Nephron progenitor cell (in vitro differentiated cells): ENCODE measurements at places on chromosomes 12 and 14.
A peak's percentile ranks its signal among the peaks of the same experiment; 100 is the strongest.

DNA sequence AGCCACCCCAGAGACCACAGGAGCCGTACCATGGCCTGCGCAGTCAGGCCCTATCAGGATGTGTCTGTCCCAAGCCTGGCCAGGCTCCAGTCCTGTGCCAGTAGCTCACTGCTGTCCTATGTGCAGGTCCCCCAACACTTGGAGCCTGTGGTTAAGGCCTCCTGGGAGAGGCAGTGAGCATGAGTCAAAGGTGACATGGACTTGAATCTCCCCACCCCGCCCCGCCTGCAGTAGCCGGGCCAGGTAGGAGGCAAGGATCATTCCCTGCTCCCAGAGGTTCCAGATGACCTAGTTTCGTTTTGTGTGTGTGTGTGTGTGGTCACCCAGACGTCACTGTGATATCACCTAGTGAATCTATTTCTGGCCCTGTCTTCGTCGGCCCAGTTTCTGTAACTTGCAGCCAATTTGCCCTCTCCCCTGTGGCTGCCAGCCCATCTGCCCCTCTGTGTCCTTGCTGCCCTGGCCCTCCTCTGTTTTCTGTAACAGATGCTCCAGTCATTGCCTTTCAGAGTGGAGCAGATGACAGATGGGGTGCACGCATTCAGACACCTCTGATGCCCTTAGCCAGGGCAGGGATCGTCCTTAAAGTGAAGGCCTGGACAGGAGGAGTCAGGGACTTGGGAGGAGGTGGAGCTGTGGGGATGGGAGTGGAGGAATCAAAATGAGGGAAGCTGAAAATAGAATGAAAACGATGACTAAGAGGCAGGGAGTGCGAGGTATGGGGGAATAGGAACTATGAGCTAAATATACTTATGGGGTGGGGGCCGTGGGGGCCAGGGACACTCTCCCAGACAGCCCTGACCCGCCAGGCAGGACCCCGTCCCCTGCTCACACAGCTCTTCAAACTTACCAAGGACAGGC is 37.4 kb downstream of the SLC6A12 start:
- no peak for DNase-seq
- H3K27me3 ChIP-seq: peaks cover 31% of the 10 kb centered on the region
- H3K36me3 ChIP-seq: no peaks in the 10 kb centered on the region
- H3K4me3 ChIP-seq: no peak overlapping the region
- H3K27ac ChIP-seq: peak overlapping the region; percentile 96
- peaks cover 80% of the 10 kb centered on the region for H3K4me1 ChIP-seq

DNA sequence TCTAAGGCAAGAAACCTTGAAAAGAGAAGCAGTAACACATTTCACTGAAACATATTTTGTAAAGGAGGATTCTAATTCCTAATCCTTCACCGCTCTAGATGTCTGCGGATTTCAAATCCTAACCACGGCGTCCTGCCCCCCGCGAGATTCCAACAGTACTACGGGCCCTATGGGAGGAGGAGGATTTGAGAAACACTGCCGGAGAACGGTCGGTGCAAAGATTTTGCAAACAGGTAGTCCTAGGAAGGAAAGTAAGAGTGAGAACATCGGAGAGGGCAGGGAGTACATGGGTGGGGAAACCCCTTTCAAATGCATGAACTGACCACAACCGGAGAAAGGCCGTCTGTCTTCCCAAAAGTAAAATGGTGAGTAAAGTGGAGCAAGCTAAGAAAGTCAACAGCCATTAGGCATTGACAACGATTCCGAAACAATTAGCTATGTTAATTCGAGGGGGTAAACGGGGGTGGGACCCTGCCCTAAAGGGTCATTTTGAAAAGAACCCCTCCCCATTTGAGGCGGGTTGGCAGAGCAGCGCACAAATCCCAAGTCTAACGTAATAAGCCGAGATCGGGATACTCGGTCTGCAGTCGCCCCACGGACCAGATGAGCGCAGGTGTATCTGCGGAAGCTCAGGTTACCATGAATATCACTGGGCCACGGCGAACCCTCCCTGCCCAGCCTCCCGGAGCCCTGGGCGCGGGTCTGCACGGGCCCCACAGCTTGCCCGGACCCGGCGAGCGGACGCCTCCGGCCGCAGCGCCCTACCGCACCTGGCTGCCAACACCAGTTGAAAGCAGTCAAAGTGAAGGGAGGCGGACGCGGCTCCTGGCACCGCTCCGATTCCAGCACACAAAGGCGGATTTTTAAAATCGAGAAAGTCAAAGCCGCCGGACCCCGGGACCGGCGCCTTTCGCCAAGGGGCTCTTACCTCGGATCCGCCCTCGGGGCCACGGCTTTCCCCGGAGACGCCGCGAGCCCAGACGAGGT is 662 bp downstream of the EPS8 start:
- peaks cover 40% of the 10 kb centered on the region for H3K27me3 ChIP-seq
- peaks cover 9% of the 10 kb centered on the region for H3K36me3 ChIP-seq
- H3K4me1 ChIP-seq: peaks cover 17% of the 10 kb centered on the region
- no peak overlapping the region for H3K27ac ChIP-seq
- H3K4me3 ChIP-seq: peak overlapping the region; percentile 87

DNA sequence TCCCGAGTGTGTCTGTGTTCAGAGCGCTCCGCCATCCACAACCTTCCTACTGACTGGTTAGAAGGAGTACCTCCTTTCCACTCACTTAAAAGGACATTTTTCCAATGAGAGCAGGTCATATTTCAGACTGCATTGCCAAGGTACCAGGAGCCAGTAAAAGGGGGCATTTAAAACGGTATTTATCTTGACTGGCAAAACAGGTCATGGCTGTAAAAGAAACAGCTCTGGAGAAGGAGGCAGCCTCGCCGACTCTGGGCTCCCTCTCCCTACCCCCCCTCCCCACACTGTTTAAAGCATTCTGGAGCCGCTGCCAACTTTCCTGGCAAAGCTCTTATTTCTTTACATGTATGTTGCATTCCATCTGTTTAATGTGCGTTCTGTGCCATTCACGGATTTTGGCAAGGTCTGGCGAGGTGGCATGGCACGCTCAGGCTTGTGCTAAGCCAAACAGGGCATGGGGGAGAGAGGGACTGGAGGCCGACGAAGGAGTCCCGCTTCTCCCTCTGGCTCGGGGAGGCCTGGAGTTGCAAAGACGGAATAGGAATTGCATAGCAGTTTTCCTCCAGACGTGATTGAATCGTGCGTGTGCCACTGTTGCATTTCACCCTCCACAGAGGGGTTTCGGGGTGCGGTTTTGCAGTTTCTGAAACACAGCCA is 41.2 kb upstream of the MED13L start:
- no peak overlapping the region for H3K4me3 ChIP-seq
- H3K27ac ChIP-seq: peak overlapping the region; percentile 80
- no peak for DNase-seq
- peaks cover 6% of the 10 kb centered on the region for H3K27me3 ChIP-seq
- H3K4me1 ChIP-seq: peaks cover 33% of the 10 kb centered on the region

GRCh38 chr14:52961060-52961639 is 10.3 kb upstream of the FERMT2 start:
- H3K36me3 ChIP-seq: peaks cover 4% of the 10 kb centered on the region
- no peak overlapping the region for H3K4me3 ChIP-seq
- no peaks in the 10 kb centered on the region for H3K27me3 ChIP-seq
- H3K4me1 ChIP-seq: peaks cover 21% of the 10 kb centered on the region

DNA sequence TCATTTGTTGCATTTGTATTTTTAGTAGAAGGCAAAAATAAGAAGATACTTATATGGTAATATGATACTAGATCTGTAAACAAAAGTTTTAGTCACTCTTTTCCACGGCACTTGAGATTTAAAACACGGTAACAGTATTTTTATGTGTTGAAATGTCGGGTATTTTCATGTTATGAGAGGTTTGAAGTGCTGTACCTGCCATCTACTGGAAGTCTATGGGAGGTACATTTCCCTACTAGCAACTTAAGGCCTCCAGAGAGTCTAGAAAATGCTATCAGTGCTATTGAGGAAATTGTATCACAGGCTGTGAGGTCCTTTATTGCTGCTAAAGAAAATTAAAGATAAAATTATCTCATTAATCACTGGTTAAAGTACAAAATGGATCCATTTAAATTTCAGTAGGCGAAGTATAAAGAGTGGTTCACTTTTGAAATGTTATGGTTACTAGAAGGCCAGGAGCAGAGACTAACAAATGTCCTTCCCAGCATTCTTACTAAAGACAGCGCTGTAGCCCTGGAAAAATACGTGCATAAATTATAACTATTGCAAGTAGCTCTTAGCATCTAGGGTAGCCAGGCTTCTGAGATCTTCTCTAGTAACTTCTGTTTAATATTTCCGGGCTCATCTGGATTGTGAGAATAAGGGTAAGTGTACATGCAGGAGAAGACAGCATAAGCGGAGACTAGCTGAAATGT is 77.6 kb upstream of the PRKD1 start:
- no peak for DNase-seq
- no peak overlapping the region for H3K4me3 ChIP-seq
- peaks cover 2% of the 10 kb centered on the region for H3K27me3 ChIP-seq
- no peak overlapping the region for H3K27ac ChIP-seq
- no peaks in the 10 kb centered on the region for H3K36me3 ChIP-seq

GRCh38 chr12:76449016-76449415 is 100.8 kb upstream of the BBS10 start:
- no peaks in the 10 kb centered on the region for H3K4me1 ChIP-seq
- no peak for DNase-seq
- H3K27ac ChIP-seq: no peak overlapping the region
- no peak overlapping the region for H3K4me3 ChIP-seq
- H3K27me3 ChIP-seq: no peaks in the 10 kb centered on the region

DNA sequence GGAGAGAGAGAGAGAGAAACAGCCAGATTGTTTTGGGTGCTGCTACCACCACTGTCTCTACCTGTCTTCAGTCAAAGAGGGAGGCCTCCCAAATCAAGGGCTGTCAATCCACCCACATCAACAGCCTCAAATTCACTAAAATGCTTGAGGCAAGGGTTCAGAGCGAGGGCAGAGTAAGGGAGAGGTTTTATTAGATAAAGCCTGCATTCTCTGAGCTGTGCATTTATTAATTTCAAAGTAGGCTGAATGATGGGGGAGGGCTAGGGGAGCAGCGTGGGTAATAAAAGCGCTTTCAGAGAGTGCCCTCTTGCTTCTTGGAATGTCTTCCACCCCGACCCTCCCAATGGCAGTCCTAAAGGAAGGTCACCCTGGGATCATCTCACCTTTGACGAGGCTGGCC is 636.5 kb upstream of the TBX3 start:
- peak overlapping the region; percentile 37 for H3K27ac ChIP-seq
- H3K27me3 ChIP-seq: peaks cover 13% of the 10 kb centered on the region
- H3K36me3 ChIP-seq: peaks cover 4% of the 10 kb centered on the region
- no peak for DNase-seq
- H3K4me1 ChIP-seq: peaks cover 28% of the 10 kb centered on the region

- H3K4me1 ChIP-seq: peaks cover 45% of the 10 kb centered on the region
- no peaks in the 10 kb centered on the region for H3K36me3 ChIP-seq
- peak overlapping the region; percentile 84 for H3K27ac ChIP-seq
- H3K27me3 ChIP-seq: peaks cover 6% of the 10 kb centered on the region
- no peak for DNase-seq
- peak overlapping the region; percentile 21 for H3K4me3 ChIP-seq
Measured at GRCh38 chr12:62860020-62860419, 74.9 kb downstream of the PPM1H start.

DNA sequence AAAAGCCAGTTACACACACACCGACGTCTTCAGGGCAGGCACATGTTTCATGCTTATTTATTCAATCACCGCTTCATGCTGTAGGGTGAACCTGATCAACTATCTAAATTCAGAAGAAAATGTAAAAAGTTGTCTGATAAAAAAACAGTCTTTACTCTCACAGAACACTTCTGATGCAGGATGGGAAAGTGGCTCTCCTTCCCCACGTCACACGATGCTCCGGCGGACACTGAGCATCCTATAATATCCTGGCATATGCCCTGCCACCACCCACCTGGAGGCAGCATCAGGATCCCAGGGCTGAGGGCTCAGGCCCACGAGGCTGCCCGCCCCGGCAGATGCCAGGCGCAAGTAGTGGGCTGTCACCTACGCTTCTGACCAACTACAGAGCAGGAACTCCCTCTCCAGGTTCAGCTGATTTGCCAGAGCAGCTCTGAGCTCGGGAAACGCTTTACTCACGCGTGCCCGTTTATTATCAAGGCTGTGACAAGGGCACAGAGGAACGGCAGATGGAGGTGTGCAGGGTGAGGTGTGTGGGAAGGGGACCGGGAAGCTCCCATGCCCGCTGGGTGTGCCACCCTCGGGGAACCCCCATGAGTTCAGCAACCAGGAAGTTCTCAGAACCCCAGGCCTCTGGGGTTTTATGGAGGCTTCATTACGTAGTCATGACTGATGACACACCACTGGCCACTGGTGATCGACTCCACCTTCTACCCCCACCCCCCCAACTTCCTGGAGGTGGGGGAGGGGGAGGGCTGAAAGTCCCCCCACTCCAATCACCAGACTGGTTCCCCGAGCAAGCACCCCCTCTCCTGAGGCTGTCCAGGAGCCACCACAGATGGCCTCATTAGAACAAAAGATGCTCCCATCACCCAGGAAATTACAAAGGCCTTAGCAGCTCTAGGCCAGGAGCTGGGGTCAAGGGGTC is 32.1 kb downstream of the SLC15A4 start:
- peaks cover 33% of the 10 kb centered on the region for H3K4me1 ChIP-seq
- H3K36me3 ChIP-seq: peaks cover 53% of the 10 kb centered on the region
- no peak overlapping the region for H3K27ac ChIP-seq
- no peak overlapping the region for H3K4me3 ChIP-seq

DNA sequence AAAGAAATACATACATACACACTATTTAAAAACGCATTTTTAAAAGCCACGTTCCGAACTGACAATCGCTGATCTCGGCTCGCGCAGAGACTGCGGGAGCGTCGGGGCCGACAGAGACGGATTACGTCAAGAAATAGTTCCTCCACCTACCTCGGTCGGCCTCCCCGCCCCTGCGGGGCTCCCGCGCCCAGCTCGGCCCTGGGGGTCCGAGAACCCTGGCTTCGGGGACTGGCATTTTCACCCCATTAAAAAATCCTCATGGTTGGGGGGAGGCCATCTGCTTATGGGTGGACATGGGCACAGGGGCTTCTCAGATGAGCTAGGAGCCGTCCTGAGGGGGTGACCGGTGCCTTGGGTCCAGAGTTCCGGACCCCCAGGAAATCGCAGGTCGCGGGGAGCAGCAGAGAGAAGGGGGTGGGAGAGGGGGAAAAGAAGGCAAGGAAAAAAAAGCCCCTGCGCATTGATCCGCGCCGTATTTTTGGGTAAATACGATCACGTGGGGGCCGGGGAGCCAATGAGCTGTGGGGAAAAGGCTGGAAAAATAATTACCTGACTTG is 324 bp upstream of the HOXC9 start:
- peaks cover 55% of the 10 kb centered on the region for H3K4me1 ChIP-seq
- peak overlapping the region; percentile 98 for H3K4me3 ChIP-seq
- H3K36me3 ChIP-seq: peaks cover 51% of the 10 kb centered on the region
- H3K27ac ChIP-seq: peak overlapping the region; percentile 97
- H3K27me3 ChIP-seq: peaks cover 12% of the 10 kb centered on the region
- peak; percentile 61 for DNase-seq

- H3K27me3 ChIP-seq: peaks cover 15% of the 10 kb centered on the region
- no peak overlapping the region for H3K4me3 ChIP-seq
- H3K36me3 ChIP-seq: no peaks in the 10 kb centered on the region
- peaks cover 17% of the 10 kb centered on the region for H3K4me1 ChIP-seq
- peak overlapping the region; percentile 13 for H3K27ac ChIP-seq
Measured at GRCh38 chr12:54654926-54655325, 6.8 kb upstream of the DCD start.

GRCh38 chr14:101843665-101844064 is 82.2 kb downstream of the PPP2R5C start:
- H3K27ac ChIP-seq: no peak overlapping the region
- H3K4me3 ChIP-seq: no peak overlapping the region
- no peaks in the 10 kb centered on the region for H3K27me3 ChIP-seq
